Stimulated activated CD4-positive, alpha-beta T cell treated with anti-CD3 and anti-CD28 coated beads, Interleukin-2, amount 100 ng/mL, for 4 hours (primary cell): ENCODE measurements at places on chromosomes 3 and 15.

GRCh38 chr15:96362011-96362754 is 31.7 kb downstream of the NR2F2 start:
- DNase-seq = no peak

- DNase-seq = peak; percentile 42
Observed at GRCh38 chr3:50503504-50504342, at the start of gene CACNA2D2. CACNA2D2 (minus strand) TSS chr3:50503634; CDS start chr3:50503423, 211 bp downstream.

DNA sequence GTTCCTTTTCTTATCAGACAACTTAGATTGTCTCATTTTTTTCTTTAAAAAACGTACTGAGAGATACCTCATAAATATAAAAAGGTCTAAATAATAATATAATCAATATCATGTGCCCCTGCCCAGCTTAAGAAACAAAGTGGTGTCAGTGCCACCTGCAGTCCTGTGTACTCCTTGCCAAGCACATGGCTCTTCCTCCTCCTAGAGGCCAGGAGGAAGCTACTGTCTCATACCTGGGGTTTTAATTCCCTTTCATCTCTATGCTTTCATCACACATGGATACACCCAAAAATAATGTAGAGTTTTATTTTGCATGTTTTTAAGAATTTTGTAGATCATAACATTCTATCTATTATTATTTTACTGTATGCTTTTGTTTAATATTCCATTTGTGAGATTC is 98.6 kb upstream of the C15orf61 start:
- DNase-seq = no peak

GRCh38 chr3:41194701-41195100 is 4.6 kb upstream of the CTNNB1 start:
- no peak for DNase-seq

GRCh38 chr3:134232151-134232550 is 18.5 kb downstream of the RYK start:
- DNase-seq = no peak

GRCh38 chr15:94259863-94260262 is 28.5 kb downstream of the MCTP2 start:
- DNase-seq = no peak

DNA sequence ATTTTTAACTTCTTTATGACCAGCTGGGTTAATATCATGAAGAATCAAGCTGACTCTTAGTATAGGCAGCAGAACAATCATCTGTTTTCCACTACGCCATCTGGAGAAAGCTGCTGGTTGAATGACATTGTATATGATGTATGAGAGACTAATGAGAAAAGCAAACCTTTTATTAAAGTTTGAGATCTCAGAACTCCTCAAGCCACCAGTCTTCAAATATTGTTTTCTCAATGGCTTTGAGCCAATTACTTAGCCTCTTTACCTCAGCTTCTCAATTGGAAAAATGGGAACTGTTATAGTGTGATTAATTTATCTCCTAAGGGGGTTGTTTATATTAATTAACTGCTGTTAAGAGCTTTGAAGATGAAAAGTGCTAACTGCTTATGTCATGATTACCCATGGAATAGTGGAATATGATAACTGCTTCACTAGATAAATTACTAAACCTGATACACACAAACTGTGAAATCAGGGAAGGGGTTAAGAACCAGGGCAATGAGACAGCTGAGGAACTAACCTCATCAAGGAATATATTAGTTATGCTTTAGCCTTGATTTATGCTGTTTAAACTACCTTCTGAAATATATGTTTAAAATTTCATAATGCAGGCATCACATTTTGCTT is 330.1 kb downstream of the SOX2 start:
- DNase-seq = no peak

DNA sequence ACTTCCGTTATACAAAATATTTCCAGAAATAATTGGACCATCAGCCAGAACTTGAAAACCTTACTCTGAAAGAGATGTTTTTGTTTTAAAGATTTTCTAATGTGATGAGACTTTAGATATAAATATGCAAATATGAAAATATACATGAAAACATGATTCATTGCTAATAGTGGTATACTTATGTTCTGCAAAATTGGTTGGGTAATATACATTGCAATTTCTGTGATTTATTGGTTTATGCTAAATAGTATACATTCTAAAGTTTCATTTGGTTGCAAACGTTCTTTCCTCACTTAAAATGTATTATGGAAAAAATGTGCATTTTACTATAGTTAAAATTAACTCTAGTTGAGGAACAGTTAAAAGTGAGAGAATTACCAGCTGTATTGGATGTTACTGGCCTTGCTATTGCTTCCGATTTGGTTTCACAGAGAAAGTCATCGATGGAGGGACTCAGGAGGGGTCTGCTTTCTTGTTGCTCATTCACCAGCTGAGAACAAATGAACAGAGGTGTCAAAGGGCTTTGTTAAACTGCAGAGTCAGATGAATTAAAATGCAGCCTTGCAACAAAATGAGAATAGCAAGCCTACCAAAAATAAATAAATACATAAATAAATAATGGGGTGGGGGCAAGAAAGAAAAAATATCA is 149.3 kb downstream of the PEX5L start:
- DNase-seq = no peak

- no peak for DNase-seq
Observed at GRCh38 chr15:73568564-73569280, 64.5 kb downstream of the NPTN start.

DNA sequence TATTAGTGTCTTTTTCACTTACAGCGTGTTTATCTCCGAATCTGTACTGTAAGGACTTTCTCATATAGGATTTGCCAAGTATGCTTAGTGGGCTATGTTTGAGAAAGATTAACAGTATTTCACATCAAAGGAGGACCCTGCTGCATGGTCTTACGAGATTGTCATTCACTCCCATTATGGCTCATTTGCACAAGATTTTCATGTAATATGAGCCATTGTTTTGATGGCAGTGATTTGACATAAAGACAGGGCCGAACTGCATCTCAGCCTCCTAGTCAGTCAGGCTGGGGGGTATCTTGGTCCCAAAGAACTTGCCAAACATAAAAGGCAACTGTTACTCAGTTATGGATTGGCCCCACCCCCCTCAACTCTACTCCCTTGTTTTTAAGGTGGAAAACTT is 205.9 kb downstream of the ZIC1 start:
- no peak for DNase-seq

GRCh38 chr15:62940755-62941361 is 101.7 kb upstream of the TPM1 start:
- DNase-seq = no peak
